ENCODE measurements at places on chromosomes 13 and 19.

GRCh38 chr13:110546926-110547325 is 14.6 kb downstream of the RAB20 start:
- peak; percentile 89 for DNase-seq

DNA sequence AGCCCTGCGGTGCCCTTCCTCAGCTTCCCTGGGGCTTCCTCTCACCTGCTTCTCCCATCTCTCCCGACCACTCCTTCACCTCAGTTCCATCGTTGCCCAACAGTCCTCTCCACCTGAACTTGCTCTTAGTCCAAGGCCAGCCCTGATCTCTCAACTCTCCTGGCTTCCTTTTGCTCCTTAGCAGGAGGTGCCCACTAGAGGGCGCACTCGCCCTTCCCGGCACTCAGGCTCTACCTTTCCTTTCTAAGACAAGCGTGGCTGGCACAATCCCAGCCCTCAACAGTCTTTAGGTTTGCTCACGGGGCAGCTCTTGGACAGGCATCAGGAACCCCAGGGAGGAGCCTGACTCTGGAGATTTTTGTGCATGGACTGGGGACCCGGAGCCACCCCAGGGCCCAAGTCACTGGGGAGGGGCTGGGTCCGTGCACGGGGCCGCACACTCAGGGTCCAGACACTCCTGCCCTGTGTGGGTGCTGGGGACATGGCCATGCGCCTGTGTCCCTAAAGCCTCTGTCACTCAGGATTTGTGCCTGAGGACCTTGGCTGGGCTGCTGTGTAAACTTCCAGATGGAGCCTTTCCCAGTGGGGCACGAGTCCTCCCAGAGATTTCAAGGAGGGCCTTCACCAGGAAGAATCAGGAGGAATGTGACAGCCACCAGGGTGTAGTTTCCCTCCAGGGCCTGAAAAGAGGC is 12.1 kb upstream of the CEACAM8 start:
- DNase-seq: peak; percentile 13

DNA sequence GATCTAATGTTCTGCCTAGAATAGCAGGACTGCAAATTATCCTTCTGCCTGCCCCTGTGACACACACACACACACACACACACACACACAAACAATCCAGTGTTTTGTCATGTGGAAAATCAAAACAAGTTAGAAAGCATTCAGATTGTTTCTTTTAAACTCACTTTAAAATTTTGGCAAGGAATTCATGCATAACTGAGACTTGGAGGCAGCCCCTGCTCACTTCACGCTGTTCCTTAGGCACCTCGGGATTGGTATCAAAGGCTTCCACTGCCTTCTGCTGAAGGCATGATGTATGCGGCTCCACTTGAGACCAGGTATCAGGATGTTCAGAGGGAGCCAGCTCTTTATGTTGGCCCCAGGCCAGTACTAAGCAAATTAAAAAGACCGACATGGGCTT is 158.7 kb downstream of the OXGR1 start:
- no peak for DNase-seq

DNA sequence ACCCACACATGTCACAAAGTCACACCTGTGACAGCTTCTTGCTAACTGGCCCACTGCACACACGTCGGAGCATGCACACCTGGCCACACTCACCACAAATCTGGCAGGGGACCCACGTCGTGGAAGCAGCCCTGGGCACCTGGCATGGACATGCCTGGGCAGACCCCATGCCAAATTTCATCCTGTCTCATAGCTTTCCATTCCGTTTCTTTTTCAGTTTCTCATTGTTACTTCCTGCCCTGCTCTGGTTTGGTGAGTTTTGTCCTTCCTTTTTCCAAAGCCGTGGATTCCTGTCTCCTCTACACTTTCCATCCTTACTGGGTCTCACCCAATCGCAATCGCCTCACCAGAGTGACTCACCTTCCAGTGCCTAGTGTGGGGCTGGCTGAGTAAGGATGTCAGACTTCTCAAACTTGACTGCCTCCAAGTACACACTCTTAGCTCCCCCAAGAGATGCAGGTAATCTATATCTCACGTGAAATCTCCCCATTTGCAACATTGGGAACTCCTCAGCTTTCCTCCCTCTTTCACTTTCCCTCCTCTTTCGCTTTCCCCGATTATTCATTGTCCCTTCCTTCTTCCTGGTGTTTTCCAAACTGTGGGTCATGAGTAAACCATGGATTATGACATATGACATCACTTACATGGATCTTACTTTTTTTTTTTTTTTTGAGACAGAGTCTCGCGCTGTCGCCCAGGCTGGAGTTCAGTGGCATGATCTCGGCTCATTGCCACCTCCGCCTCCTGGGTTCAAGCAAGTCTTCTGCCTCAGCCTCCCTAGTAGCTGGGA is 1.6 kb upstream of the BBC3 start:
- peak; percentile 67 for DNase-seq

DNA sequence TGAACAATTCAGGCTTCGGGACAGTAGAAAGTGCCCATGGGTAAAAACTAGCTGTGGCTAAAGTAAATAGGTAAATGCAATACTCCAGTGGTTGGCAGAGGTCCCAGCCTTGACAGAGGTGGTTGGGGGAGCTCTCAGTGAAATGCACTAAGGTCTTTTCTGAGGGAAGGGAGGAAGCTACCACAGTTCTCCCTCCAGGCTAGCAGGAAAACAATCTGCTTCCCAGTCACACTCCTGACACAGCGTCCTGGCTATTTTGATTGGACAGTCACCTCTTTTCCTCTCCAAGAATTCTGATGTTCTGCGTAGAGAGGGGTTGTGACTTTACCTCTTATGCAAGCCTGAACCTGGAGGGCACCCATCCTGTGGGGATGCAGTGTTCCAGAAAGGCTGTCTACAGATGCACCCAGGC is 128.7 kb downstream of the CYSLTR2 start:
- DNase-seq: no peak

DNA sequence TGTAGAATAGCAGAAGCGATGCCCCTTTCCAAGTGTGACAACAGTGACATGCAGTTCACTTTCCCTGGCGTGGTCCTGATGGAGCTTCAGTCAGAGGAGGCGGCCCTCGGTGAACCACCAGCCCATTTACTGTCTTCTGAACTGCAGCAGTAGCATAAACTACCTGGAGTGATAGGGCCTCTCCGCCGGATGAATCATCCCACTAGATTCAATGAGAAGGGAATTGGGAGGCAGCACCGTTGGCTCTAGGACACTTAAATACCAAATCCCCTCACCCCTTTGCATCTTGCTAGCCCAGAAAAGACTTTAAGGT is 112.8 kb upstream of the GPR12 start:
- DNase-seq: no peak

- peak; percentile 50 for DNase-seq
Observed at GRCh38 chr13:97026531-97027161, 32.4 kb upstream of the OXGR1 start.

GRCh38 chr13:105827111-105827809 is 708.2 kb downstream of the EFNB2 start:
- no peak for DNase-seq

DNA sequence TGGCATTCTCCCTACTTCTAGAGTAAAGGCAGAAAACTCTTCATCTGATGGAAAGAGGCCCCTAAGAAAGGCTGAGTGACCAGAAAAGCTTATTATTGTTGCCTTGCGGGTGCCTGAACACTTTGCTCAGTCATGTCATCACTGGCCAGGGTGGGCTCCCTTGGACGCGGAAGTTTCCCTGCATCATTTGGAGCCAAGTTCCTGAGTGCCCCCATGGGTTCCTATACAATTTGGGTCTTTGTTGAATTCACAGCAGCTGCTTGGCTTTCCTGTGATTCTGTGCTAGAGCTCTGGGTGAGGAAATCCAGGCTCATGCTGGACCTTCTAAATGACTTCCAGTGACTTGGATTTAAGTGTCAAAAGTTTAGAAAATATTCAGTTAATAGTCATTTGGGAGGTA is 232.9 kb downstream of the LHFPL6 start:
- no peak for DNase-seq

DNA sequence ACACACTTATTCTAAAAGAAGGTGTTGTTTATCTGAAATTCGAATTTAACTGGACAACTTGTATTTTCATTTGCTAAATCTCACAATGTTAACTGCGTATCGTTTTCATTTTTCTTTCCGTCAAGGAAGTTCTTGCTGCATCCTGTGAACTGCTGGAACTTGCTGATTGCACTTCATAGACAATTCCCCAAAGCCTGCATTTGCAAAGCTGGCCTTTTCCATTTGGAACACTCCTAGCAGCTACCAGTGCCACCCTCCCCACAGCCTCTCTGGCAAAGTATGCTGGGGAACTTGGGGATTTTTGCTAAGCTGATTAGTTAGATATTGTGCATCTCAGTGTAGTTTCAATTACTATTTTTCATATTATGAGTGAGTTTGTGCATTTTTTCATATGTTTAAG is 20.4 kb upstream of the ARGLU1 start:
- DNase-seq: no peak

All from fibroblast of upper back skin (primary cell).